ENCODE measurements at places on chromosomes 5 and 9.

DNA sequence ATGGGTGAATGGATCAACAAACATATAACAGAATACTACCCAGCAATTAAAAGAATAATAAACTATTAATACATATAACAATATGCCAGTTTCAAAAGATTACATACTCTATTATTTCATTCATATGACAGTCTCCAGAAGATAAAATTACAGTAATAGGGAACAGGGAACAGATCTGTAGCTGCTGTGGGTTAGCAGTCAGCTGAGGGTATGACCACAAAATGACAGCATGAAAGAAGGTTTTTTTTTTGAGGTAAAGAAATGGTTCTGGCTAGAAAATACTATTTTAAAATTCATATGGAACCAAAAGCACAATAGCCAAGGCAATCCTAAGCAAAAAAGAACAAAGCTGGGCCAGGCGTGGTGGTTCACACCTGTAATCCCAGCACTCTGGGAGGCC is 73.0 kb upstream of the NR5A1 start:
- DNase-seq: no peak

DNA sequence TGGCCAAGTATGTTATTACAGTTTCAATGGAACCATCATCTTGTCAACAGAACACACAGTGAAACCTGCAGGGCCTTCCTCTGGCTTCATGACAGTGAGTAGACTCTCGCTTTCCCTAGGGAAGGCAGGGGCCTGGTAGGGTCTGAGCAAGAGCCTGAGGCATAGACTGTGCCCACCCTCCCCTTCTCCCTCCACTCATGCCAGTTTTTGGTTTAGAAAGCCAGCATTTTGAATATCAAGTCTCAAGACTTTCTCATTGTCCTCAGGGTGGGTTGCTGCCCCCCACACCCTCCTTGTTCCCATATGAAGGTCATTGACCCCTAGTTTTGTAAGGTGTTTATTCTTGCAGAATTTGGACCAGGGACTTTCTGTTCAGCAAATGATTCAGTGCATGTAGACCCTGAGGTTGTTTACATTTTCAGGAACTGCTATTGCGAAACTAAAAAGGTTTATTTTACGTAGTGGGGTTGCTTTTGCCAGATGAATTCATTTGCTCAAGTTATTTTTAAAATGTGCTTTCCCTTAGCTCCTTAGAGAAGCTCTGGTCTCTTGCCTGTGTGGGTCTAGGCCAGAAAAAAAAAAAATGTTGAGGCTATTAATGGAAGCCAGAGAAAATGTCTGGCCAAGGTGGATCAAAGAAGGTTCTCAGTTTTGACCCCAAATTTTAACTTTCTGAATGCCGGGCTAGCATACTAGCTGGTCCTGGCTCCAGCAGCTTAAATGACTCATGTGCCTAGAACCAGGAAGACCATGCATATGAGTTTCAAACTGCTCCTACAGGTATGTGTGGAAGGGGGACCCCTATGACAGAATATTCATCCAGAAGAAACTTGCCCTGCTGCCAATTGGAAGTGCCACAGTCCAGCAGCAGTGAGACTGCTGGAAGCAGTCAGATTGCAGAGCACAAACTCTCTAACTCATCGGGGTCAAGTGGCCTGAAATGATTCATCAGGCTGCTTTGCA is 10.1 kb upstream of the MOB3B start:
- DNase-seq: no peak

- DNase-seq: no peak
Observed at GRCh38 chr5:137275083-137275482, 224.0 kb downstream of the SPOCK1 start.

DNA sequence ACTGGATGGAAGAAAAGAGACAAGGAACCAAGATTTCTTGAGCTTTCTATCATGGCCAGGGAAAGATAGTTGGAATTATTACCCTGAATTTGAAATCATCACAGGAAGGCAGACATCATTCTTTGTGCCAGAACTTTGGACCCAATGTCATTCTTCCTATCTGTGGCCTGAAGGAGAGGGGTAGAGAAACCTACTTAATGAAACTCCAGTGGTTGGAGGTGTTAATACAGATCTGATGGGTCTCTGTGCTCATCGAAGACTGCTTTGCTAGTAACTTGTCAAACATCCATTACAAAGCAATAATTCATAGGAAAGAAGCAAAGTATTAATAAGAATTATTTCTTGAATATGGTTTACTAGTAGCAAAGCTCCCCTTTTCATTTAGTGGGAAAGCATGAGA is 26.9 kb downstream of the PRLR start:
- no peak for DNase-seq

DNA sequence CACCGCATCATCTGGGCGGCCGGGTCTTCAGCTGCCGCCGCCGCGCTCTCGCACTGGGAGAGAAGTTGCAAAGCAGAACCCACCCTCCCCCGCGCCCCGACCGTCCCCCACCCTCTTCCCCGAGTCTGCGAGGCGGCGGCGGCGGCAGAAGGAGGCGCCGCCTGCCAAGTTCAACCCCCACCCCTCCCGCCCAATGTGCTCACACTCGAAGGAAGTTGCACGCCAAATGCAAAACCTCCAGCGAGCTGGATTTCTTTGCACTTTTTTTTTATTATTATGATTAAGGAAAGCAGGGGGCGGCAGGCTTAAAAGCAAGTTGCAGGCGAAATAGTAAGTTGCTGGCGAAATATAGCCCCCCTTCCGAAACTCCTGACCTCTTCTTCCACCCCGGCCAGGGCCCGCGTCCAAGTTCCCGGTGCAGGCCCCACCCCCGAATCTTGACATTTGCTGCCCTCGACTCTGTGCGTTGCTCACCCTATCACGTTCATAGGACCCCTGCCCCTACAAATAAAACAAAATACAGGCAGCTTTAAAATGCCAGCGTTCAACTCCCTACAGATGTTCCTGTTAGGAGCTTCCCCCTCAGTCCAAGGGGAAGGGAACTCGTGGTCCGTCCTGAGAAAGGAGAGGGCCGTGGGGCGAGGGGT is 1.1 kb upstream of the NR3C1 start:
- DNase-seq: peak; percentile 69

DNA sequence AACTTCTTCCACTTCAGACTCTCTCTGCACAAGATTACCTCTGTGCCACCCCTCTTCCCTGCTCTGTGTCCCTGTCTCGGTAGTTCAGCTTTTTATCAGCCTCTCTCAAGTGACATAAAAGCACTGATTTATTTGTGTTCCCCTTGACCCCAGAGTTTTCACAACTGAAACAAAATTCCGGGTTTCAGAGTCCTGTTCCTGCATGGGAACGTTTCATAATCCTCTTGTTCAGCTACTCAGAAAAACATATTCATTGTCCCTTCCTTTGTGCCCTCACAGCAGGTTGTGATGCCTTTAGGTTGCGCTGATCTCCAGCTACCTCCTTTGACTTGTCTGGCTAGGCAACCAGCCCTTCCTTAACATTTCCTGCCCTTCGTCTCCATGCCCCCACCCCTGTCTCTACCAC is 13.7 kb upstream of the ITGA1 start:
- no peak for DNase-seq

GRCh38 chr9:6927838-6928237 is 170.1 kb downstream of the KDM4C start:
- peak; percentile 22 for DNase-seq

DNA sequence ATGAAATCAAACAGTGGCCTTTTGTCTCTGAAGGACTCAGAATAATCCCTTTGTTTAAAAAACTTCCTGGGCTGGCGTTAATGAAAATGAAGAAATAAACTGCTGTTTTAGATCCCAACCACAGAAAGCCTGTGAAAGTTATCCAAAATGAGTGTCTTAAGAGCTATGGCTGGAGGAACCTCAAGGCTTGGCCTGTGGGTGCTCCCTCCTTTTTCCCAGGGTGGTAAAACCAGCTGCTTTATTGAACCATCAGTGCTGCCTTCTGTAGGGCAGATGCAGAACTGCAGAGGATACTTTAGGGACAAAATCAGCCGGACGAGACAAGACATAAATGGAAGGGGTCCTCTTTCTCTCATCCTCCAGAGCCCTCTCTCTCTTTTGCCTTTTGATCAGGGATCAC is 100.9 kb downstream of the SMARCA2 start:
- DNase-seq: peak; percentile 9

All from hematopoietic multipotent progenitor cell treated with erythropoietin and hydrocortisone succinate and interleukin-3 and kit ligand, for 17 days (in vitro differentiated cells).